Fibroblast of skin of right quadriceps (primary cell): ENCODE measurements at places on chromosomes 2 and 18.

DNA sequence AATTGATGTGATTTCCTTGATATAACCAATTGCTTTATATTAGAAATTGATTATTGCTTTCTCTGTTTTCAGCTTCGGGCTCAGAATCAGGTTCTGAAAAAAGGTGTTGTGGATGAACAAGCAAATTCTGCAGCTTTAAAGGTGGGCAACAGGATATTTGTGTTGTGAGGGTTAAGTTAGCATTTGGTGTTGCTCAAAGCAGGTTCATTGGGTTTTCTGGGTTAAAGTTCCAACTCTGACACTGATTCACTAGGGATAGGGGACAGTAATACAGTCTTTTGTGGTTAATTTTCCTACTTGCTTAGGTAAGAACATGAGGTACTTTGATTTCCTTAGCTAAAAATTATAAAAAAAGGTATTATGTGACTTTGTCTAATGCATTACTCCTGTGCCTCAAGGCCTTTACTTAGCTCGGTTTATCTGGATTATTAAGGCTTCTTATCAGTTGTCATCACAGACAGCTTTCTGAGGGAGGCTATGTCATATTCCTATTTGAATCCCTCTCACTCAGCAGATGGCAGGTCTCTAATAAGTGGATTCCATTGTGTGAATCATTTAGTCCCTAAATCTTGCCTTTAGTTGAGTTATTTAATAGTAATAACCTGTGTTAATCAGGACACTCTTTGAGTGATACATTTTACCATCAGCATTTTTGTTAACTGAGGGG, 78.9 kb upstream of the STON1 start:
- no peak for DNase-seq

- no peak for DNase-seq
Measured at GRCh38 chr18:27614951-27615844, 430.1 kb upstream of the CHST9 start.

DNA sequence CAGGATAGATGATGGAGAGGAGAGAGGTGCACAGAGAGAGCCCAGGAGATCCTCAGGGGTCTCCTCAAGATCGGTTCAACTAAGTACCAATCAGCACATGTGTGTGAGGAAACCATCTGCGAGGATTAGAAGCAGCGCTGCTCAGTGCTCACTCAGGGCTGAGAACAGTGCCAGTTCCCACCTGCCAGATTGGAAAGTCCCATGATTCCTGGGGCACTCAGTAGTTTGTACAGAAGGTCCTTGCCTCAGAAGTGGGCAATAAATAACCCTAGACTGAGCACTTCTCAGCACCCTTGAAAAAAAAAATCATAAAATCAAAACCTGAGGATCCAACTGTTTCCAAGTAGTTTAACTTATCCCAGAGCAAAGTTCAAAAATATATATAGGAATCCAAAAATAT, 53.8 kb downstream of the SEMA4F start:
- DNase-seq: no peak

DNA sequence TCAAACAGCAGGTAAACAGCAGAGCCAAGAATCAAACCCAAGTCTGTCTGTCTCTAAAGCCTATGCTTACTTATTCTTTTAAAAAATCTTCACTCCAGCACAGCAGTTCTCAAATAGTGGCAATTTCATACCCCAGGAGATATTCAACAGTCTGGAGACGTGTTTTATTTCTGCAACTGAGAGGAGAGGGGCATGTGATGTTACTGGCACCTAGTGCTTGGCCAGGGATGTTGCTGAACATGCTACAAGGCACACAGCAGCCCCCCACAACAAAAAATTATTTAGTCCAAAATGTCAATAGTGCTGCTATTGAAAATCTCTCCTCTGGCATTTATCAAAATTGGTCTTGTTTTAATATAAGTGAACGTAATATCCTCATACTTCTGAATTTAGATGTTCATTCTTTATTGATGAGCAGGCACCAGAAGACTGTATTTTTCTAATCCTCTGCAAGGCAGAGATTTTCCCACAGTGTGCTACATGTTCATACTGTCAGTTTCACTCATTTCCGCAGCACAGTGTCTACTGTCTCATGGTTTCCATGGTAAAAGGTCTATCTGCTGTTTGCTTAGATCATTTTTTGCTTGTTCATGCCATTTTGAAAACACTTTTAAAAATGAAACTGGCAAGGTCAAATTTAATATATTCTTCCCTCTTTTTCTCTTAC, 90.5 kb downstream of the LRATD1 start:
- DNase-seq: peak; percentile 6

DNA sequence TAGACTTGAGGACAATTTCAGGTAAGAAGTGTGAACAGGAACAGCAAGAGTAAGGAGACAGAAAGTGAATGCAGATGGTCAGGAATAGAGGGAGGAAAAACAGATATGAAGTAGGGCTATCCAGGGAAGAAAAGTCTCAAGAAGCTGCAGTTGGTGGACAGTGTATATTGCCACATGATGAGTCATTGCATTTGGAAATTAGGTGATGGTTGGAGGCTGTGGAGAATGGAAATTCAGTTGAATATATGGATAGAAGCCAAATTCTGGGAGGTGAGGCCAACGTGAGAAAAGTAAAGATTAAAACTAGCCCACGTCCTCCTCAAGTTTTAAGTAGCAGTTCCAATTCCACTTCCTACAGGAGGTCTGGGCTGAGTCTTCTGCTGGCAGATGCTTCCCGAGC, 158.4 kb downstream of the UBE2E3 start:
- DNase-seq: peak; percentile 8

- no peak for DNase-seq
Measured at GRCh38 chr2:153912798-153913396, 41.2 kb downstream of the GALNT13 start.

GRCh38 chr2:167941604-167942003, 305.8 kb downstream of the STK39 start:
- no peak for DNase-seq

GRCh38 chr2:217383620-217384019, 523.8 kb upstream of the TNP1 start:
- DNase-seq: no peak

DNA sequence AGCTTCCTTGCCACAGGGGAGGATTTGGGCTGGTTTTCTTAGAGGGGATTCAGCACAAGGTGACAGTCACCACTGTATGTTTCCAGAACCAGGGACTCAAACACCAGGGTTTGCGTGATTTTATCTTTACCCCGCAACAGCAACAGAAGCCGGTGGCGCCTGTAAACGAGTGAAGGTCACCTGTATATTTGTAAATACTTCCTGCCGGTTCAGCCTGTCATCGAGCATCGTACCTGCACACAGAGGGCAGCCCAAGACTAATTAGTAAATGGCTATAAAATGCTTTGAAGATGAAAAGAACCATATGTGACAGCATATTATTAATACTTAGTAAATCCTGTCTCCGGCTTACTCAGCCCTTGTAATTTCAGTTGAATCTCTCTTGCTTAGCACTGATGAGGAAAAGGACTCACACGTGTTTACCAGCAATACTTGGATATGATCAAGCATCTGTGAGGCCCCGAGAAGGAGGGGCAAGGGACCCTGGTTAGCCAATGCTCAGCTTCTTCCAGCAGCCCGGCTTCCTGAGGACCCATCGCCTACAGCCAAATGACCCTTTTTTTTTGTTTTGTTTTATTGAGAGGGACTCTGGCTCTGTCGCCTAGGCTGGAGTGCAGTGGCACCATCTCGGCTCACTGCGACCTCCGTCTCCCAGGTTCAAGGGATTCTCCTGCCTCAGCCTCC, 51.3 kb upstream of the FOSL2 start:
- peak; percentile 59 for DNase-seq

- DNase-seq: no peak
Measured at GRCh38 chr2:60046529-60046928, 506.9 kb downstream of the BCL11A start.

GRCh38 chr2:45813003-45813941, 161.8 kb downstream of the PRKCE start:
- peak; percentile 53 for DNase-seq

- DNase-seq: peak; percentile 50
Measured at GRCh38 chr18:63677500-63678225, 16.0 kb upstream of the SERPINB3 start.
